ENCODE measurements at places on chromosomes 2 and 18. TPM values are rescaled to one million over a fixed set of nuclear protein-coding genes. Genes with fewer than 3 reads are reported as not detected.
A peak's percentile ranks its signal among the peaks of the same experiment; 100 is the strongest.

DNA sequence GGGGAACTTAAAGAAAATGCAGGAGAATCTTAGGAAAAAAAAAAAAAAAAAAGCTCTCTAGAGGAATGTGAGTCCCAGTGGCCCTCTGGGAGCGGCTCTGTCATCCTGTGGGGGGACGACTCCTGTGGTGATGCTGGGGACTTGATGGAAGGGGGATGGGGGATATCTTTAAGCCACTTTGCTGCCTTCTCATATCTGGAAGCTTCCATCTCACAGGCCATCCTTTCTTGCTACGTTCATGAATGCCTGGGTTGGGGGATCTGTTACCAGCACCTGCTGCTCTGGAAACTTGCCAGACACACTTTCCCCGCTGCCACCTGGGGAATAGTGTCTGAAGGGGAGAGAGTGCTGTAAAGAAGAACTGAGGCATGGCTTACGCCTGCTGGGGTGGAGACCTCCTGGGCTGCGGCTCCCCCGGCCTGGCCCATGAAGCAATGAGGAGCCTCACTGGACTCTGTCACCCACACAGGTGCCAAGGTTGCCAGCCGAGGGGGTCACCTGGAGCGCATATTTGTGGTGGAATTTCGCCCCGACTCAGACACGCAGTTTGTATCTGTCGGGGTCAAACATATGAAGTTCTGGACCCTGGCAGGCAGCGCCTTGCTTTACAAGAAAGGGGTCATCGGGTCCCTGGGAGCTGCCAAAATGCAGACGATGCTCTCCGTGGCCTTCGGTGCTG is 92.8 kb downstream of the RTN4 start:
- DNase-seq = no peak

- DNase-seq = no peak
These were observed 713.9 kb downstream of the CPS1 start for GRCh38 chr2:211270257-211270656.

DNA sequence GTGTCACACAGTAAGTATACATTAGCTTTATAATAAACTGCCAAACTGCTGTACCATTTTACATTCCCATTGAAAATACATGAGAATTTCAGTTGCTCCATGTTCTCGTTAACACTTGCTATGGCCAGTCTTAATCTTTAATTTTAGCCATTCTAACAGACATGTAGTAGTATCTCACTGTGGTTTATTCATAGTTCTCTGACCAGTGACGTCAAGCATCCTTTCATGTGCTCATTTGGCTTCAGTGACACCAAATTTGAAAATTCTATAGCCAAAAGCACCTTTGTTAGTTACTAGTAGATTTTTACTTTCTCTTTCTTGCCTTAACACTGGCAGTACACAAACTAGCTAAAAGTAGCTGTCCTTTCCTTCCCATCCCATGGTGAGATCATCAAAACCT is 43.0 kb downstream of the CYP1B1 start:
- no peak for DNase-seq

DNA sequence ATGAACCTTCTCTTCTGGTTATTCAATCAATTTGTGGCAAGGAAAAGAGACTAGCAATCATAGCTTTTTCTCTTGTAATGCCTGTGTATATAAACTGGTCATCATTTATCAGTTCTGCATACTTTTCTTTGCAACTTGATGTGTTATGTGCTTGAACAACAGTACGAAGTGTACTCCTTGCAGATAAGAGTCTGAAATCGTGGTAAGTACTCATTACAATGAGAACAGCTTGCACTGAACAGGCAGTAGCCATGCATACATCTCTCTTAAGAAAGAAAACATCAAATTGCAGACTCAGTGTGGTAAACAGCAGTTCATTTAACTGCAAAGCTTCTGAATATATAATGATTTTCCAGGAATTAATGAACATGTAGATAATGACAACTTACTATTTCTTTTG is 64.3 kb downstream of the GREB1L start:
- DNase-seq = no peak

GRCh38 chr2:236621786-236622185 is 52.2 kb downstream of the ACKR3 start:
- no peak for DNase-seq

DNA sequence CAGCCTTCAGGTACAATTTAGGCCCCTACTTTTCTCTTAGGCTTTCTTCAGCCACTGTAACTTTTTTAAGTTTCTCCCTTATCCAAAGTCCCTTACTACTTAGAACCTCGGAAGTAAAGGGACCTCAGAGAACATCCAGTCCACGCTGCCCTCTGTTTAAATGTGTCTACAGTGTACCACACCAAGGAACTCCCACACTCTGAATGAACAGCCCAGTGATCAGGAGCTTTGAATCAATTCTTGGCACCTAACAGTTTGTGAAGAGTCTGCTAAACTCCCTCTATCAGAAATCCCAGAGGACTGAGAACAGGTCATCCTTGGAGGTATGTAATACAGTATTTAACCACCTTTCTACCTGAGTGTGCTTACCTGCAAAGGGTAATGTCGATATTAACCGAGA is 11.6 kb upstream of the MALT1 start:
- no peak for DNase-seq

GRCh38 chr18:70072678-70073077 is 125.0 kb upstream of the CD226 start:
- peak; percentile 11 for DNase-seq

DNA sequence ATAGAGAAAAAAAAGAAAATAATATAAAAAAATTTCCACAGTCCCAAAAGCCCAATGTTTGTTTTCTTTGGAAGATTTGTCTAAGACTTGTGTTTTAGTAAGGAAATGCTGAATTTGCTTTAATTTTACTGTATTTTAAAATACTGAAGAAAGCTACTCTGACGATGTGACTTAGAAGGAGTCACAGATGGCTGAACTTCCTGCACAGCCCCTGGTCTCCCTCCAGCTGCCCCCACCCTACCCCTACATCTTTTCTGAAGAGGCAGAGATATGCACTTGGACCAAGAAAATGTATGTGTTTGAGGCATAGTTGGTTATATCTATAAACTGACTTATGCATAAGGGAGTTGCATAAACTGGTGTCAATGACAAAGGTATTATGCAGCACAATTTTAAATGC is 172.3 kb downstream of the CDH2 start:
- no peak for DNase-seq

DNA sequence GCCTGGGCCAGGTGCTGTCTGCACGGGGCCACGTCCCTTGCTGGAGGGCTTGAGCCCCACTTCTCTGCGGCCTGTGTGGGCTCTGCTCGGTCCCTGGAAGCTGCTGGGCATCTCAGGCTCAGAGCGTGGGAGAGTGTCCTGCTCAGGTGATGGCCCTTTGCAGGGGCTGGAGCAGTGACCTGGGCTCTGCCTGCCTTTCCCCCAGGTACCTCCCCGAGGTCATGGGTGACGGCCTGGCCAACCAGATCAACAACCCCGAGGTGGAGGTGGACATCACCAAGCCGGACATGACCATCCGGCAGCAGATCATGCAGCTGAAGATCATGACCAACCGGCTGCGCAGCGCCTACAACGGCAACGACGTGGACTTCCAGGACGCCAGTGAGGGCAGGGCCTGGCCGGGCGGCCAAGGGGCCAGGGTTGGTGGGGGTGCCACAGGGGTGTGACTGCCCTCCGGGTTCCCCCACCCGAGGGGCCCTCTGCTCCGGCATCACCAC is 29.9 kb downstream of the GPC1 start:
- no peak for DNase-seq

The HOXD4 gene
- not detected for polyA plus RNA-seq

The L3MBTL4 gene
- 0.05 TPM for polyA plus RNA-seq

The GALNT3 gene
- 1.9 TPM for polyA plus RNA-seq

The LIPG gene
- 0.11 TPM for polyA plus RNA-seq

The ANKRD30B gene
- polyA plus RNA-seq = not detected

Data from AG04450 (cell line).